CD14-positive monocyte (primary cell): ENCODE measurements at places on chromosomes 5 and 9. TPM values are rescaled to one million over a fixed set of nuclear protein-coding genes. Genes with fewer than 3 reads are reported as not detected.
A peak's percentile ranks its signal among the peaks of the same experiment; 100 is the strongest.

- no peak for DNase-seq
Observed at GRCh38 chr9:133463864-133464615, 4.3 kb downstream of the CACFD1 start.

FOXD4L3 gene
- not detected in 2 replicates for polyA plus RNA-seq

PCDHGA6 gene
- not detected for polyA plus RNA-seq

SPATA31C1 gene
- polyA plus RNA-seq, result not detected

GRCh38 chr9:35522700-35523099 is 32.8 kb downstream of the RUSC2 start:
- no peak for DNase-seq

DNA sequence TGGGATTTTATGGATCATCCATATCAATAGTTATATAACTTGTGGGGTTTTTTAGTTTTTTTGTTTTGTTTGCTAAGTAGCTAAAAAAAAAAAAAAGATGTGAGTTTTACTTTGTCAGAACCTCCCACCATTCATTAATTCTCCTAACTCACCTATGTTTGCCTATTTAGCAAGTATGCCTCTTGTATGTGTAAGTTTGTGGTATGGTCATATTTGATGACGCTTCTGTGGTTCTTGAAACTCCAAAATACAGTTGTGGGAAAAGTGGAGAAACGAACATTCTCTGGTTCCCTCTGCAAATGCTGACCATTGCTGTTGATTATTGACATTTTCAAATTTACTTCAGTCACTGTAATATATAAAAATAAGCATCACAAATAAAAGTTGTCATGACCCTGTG is 75.7 kb downstream of the PBX3 start:
- peak; percentile 7 for DNase-seq
